ENCODE measurements at places on chromosomes 6 and 20.

- no peak for DNase-seq
Observed at GRCh38 chr6:161748535-161749416, 474.9 kb upstream of the AGPAT4 start.

- no peak for DNase-seq
Observed at GRCh38 chr20:38617011-38617829, 15.6 kb downstream of the ARHGAP40 start.

- DNase-seq = no peak
Observed at GRCh38 chr6:157033428-157034140, 256.4 kb downstream of the ARID1B start.

GRCh38 chr6:135282395-135282794 is 101.3 kb downstream of the MYB start:
- DNase-seq = no peak

- no peak for DNase-seq
Observed at GRCh38 chr20:39206899-39207564, 244.9 kb downstream of the DHX35 start.

- no peak for DNase-seq
Observed at GRCh38 chr6:128570680-128571063, 50.3 kb upstream of the PTPRK start.

- no peak for DNase-seq
Observed at GRCh38 chr20:45695496-45695895, 6.3 kb upstream of the WFDC13 start.

GRCh38 chr20:56517641-56518040 is 6.9 kb upstream of the FAM209A start:
- no peak for DNase-seq

DNA sequence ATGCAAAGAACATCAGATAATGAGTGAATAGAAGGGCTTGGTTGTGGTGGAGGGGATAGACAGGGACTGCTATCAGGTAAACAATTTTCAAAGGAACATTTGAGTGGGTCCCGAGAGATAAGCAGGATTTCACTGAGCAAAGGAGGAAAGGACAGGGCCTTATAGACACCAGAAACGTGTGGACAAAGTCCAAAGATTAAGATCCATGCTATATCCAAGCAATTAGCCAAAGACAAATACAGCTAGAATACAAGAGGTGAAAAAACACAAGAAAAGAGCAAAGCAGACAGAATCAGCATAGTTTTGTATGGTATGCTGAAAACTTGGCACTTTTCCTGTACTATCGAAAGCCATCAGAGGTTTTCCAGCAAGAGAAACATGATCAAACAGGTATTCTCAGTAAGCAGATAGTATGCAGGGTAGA is 59.8 kb downstream of the CDK19 start:
- no peak for DNase-seq

DNA sequence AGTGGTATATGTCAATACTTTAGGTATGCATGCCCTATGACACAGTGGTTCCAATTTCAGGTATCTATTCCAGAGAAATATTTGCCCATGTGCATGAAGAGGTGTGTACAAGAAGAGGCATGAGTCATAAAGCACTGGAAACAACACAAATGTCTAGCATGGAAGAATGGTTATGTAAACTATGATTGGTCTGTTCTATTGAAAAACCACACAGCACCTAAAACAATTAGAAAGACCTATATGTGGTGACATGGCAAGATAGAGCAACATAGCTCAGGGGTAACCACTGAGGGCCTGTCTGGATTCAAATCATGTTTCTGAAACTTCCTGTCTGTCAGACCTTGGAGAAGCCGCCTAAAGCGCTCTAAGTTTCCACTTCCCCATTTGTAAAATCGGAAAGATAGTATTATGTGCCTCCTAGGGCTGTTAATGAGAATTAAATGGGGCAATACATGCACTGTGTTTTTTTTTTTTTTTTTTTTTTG is 76.0 kb upstream of the SHLD1 start:
- no peak for DNase-seq

DNA sequence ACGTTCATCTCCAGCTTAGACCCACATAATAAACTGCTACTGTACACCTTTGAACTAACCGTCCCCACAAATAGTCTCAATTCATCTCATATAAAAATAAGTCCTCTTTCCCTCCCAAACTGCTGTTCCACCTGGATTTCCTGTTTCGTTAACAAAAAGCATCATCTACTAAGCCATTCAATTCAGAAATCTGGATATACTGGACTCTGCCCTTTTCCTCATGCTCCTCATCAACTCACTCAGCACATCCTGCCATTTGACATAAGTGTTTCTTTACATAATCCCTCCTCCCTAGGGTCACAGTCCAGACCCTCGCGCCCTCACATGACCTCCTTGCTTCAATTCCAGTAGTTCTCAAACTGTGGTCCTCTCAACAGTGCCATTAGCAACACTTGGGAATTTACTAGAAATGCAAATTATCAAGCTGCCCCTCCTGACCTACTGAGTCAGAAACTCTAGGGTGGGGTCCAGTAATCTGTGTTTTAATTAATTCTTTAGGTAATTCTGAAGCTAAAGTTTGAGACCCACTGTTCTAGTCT is 4.5 kb downstream of the MKKS start:
- DNase-seq = no peak

- DNase-seq = no peak
Observed at GRCh38 chr6:113182370-113183141, 674.6 kb upstream of the MARCKS start.

- no peak for DNase-seq
Observed at GRCh38 chr20:50533061-50533460, 22.9 kb downstream of the PTPN1 start.

- no peak for DNase-seq
Observed at GRCh38 chr6:81767163-81767891, 14.8 kb upstream of the TENT5A start.

GRCh38 chr6:72286911-72287311 is 335.0 kb upstream of the KCNQ5 start:
- DNase-seq = no peak

- DNase-seq = no peak
Observed at GRCh38 chr6:163375361-163375760, 39.2 kb upstream of the QKI start.

- DNase-seq = no peak
Observed at GRCh38 chr6:33123732-33124524, 48.1 kb downstream of the HLA-DPB1 start.

DNA sequence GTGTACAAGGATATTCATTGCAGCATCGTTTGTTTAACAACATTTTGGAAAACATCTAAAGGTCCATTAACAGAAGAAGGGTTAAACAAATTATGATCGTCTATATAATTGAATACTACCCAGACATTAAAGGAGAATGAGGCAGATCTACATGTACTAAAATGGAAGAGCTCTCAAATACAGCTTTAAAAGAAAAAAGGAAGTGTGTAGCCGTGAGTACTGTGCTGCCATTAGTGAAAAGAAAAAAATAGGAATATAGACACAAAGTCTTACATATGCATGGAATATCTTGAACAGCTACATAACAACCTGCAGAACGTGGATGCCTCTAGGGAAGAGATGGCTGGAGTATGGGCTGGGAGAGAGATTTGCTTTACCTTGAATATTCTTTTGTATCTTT is 37.9 kb downstream of the PRDM1 start:
- DNase-seq = no peak

GRCh38 chr6:26295691-26296555 is 69.1 kb upstream of the BTN3A2 start:
- no peak for DNase-seq

DNA sequence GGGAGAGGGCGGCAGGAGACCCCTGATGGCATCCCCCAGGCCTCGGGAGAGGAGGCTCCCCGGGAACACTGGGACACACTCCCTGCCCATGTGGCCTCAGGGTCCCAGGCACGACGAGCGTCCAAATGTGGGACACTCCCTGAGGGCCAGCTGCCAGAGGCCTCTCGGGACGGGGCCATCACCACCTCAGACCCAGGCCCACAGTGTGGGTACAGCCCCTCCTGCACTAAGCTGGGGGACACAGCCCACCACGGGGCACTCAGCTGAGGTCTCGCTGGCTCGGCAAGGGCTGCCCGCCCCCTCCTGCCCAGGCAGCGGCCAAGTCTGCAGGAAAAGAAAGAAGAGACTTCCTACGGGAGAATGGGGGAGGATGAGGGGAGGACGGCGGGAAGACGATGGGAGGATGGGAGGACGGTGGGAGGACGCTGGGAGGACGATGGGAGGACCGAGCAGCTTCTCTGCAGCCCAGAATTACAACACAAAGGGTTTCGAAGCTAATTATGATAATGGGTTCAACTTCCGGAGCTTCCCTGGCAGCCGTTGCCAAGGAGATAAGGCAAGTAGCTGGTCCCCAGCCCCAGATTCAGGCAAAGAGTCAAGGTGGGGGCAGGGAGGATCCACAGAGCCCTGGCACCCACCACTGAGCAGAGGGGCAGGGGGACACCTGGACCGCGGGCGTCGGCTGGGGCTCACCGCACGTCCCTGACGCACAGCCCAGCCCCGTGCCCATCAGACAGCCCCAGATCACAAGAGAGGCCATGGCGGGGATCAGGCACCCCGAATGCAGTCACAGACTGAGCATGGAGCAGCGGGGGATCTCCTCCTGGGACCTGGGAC is 17.5 kb downstream of the KCNQ2 start:
- DNase-seq = no peak

DNA sequence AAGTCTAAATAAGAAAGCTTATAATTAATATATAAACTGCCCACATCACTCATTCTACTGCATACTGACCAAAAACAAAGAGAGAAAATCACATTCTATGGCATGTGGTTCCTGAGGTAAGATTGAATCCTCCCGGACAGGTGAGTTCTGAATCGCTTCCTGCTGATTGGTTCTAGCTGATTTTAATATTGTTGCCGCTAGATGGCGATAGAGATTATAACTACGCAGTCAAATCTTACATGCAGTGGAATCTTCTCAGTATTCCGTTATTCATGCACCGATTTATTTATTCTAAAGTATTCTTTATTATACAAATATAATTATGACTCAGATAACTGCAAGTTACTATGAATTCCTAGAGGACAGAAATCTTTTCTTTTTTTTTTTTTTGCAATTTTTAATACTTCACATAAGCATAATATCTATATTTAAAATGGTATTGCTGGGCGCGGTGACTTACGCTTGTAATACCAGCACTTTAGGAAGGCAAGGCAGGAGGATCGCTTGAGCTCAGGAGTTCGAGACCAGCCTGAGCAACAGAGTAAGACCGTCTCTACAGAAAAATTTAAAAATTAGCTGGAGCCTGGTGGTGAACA is 24.2 kb upstream of the TMX4 start:
- DNase-seq = no peak

DNA sequence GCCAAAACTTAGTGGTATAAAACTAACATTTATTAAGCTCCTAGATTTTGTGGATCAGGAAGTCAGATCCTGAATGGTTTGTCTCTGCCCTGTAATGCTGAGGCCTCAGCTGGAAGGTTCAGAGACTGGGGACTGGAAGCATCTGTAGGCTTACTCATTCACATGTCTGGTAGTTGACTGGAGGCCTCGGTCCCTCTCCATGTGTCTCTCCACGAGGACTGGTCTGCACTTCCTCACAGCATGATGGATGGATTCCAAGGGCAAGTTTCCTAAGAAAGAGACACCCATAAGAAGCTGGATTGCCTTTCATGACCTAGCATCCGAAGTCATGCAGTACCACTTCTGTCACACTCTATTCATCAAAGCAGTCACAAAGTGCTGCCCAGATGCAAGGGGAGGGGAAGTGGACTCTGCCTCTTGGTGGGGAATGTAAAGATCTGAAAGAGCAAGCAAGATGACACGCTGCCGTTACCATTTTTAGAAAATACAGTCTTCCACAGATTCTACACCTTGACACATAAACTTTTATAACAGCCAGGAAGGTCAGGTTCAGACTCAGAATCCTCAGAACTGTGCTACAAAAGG is 17.2 kb upstream of the MDGA1 start:
- no peak for DNase-seq

DNA sequence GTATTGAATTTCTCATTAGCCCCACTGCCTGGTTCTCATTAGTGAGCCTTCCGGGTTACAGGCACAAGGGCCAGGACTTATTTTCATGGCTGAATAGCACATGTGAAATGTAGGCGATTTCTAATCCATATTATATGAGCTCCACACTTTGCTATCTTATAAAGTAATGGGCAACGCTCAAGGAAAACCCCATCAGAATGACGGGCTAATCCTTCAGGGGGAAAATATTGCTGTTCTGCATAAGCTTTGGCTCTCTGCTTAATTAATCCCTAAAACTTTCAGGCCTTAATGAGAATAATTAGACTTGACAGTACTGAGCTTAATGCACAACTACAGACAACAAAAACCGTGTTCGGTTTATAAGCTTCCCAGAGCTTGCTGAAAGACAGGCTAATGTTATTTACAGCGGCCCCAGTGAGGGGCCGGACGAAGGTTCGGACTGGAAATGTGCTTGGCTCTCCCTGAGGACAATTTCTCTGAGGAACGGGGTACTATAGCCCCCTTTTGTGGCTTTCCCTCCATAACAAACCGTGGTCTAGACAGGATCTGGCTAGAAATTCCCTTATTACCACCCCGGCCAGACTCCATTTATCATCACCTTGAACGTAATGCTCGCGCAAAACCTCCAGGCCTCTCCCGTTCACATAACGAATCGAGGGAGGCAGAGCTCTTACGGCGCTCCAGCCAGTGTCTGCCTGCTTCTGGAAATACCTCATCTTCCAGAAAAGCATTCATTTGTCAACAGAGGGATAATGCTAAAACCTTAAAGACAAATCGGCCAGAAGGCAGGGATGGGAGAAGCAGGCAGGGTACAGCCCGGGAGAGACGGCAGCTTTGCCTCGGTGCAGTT is 164.5 kb downstream of the CD83 start:
- DNase-seq = no peak

GRCh38 chr6:123712831-123713230 is 76.1 kb upstream of the TRDN start:
- no peak for DNase-seq

- DNase-seq = no peak
Observed at GRCh38 chr6:66897576-66897975, 1190.5 kb upstream of the EYS start.

DNA sequence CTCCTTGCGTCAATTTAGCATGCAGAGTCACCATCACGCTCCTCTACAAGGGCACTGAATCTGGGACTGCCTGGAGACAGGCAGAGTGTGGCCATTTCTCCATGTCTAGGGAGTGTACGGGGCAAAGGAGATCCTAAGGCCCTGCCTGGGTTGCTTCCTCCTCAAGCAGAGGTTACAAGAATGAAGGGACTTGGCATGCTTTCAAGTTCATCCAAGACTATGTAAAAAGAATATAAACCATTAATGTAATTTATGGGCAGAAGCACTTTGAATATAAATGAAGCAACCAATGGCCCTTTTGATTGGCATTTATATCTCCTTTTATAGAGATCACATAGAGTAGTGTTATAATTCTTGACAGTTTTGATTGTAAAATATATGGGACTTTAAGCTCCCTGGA is 137.5 kb downstream of the BTBD3 start:
- no peak for DNase-seq

DNA sequence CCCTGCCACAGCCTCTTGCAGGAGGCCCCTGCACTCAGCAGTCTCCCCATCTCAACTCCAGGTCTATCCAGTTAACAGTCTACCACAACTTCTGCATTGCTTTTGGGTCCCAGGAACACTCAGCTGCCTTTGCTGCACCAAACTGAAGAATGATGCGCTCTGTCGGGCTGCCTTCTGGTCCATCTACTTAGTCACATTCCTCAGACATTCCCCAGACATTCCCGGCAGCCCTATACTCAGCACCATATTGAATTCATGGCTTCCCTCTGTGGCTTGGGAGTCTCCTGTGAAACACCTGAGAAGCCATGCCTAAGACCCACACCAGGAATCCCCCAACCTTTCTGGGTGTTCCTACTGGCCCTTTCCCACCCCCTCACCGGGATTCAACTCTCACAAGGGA is 99.6 kb upstream of the COL21A1 start:
- DNase-seq = no peak

GRCh38 chr20:44983093-44983674 is 16.9 kb downstream of the STK4 start:
- DNase-seq = no peak

- no peak for DNase-seq
Observed at GRCh38 chr6:38549795-38550194, 89.9 kb downstream of the BTBD9 start.
